ENCODE measurements at places on chromosomes 12 and 14.

DNA sequence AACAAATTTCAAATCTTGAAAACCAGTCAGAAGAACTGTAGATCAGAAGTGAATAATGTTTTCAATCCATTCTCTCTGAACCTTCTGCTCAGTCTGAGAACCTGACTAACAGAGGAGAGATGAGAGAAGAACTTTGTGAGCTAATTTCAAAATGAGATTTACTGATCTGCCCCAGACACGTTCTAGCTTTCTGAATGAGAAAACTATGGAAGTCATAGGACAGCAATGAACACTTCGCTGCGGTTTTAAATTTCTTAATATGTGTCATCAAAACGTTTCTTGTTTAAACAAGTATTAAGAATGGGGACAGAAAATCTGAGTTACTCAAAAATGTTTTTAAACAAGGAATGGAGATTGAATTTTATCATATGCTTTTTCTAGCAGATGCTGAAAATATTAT, 66.6 kb upstream of the FAR2 start:
- no peak for DNase-seq

- DNase-seq = no peak
These were observed 13.5 kb downstream of the OR5AU1 start for GRCh38 chr14:21142357-21142756.

GRCh38 chr12:54017027-54017788, 8.4 kb downstream of the HOXC8 start:
- no peak for DNase-seq

DNA sequence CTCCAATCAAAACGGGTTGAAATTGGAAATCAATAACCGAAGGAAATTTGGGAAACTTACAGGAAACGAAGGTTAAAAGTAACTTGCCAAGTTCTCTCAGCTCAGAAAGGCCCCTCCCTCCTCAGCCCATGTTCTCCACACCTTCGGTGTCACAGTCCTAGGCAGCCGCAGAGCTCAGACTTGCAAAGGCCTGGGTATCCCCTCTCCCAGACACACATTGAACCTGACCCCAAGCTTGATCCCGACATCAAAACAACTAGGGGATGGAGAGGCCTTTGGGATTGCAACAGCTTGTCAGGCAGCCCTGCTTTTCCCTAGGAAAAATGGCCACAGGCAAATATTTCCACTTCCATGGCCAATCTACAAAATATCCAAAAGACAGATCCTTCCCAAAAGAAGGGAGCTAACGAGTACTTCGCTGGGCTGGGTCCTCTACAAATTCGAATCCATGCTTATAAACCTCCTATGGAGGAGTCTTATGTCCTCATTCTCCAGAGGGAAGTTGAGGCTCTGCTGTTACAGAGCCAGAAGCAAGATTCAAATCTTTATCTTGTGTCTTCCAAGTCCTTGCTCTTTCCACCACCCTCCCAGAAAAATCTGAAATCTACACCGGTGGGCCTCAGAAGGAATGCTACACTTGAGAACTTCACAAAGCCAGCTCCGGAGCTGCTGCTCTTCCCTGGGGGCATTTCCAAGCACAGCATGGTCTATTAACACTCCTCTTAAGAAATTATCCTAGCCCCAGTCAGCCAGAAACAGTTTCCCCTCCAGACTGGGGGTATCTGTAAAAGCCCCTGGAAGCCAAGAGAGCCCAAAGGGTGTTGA, 35.7 kb upstream of the PNMA1 start:
- DNase-seq = no peak

GRCh38 chr12:19998961-19999804, 369.2 kb upstream of the PDE3A start:
- DNase-seq = no peak

DNA sequence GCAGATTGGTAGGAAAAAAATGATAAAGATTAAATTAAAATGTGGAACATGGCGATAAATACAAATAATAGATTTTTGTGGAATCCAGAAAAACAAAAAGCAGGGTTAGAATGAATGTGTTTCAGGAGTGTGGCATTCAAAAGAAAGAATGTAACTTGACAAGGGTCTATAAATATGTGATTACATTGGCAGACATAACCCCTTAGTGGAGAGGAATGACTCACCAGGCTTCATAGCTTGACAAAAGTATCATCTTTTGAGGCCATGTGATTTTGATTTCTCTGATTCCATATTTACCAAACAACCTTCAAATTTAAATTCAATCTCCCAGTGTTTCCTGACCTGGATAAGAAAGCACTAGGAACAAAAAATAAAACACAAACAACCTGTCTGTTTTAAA, 24.4 kb upstream of the MGST1 start:
- DNase-seq = no peak

DNA sequence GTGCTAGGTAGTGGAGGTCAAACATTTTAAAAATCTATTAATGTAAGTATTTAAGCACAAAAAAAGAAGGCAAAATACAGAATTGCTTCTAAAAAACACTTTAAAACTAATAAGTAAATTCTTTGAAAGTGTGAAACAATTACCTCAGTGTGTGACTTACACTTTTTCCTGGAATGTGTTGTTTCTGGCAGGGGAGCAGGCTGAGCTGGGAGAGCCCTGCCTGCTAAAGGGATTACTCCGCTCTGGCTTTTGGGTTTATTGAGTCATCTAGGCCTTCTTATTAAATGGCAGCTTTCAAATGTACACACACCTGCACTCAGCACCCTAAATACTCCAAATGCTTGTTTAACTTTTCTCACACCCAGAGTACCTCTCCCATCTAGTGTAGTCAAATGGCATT, 279.8 kb downstream of the AKAP6 start:
- no peak for DNase-seq

GRCh38 chr14:78764240-78764639, 594.1 kb downstream of the NRXN3 start:
- DNase-seq = no peak

- no peak for DNase-seq
These were observed 3.8 kb downstream of the C14orf93 start for GRCh38 chr14:23006188-23006534.

DNA sequence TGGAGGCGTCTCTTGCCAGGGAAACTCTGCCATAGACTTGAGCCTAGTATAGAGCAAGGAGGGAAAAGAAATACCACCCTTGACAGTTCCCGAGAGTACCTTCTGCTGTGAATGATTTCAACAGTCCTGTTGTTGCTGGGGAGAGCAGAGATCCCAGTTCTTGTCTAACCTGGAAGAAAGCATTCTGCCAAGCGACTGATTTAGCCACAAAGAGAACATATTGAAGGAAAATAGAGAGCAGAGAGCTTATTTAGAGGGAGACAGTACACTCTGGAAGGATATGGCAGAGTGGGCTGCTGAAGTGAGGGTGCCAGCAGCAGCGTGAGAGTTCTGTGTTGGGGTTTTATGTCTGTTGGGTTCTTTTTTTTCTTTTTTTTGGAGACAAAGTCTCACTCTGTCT, 966.9 kb upstream of the TMEM132C start:
- DNase-seq = no peak

DNA sequence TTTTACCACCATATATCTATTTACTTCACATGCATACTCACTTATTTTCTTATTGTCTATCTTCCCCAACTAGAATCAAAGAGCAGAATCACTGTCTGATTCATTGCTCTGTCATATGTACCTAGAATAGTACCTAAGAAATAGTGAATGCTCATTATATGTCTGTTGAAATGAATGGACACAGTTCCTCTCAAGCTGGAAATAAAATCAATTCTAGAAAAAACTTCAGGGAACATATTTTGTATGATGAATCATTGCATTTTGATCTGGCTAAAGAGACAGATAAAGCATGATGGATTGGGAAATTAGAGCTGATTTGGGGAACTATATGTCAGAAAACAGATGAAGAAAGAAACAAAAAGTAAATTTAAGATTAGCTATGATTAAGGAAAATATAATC, 623.3 kb downstream of the C12orf50 start:
- DNase-seq = no peak

GRCh38 chr12:48861111-48861510, 4.6 kb downstream of the RND1 start:
- no peak for DNase-seq

- no peak for DNase-seq
These were observed 8.7 kb upstream of the NGB start for GRCh38 chr14:77279719-77280118.

DNA sequence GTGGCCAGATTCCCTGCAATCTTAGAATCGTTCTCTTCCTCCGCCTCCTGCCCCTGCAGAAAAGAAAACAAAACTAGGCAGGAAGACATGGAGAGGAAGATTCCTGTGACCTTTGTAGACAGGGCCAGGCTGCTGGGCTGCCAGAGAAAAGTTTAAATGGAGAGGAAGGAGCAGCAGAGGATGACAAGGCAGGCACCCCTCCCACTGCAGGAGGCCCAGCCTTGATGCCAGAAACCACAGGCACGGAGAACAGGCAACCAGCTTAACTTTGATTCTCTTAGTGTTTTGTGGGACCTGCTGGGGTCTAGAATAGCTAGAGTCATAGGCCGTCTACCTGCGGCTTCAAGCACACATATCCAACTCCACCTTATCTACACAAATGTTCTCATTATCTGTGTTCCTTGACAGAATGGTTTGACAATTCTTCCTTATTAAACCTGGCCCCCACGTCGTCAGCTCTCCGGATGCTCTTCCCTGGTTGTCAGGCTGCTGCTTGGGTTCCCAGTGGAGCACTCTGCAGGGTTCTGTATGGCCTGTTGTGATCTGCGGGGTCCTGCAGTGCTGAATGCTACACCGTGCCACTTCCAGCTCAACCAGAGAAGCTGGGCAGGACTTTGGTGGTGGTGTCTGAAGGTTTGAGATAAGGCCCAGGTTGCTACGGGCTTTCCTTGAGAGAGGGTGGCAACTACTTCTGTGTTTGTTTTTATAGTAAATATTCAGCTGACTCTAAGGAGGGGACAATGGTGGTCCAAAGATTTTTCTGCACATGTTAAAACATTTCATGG, 609.5 kb downstream of the AACS start:
- no peak for DNase-seq

- no peak for DNase-seq
These were observed 75.5 kb downstream of the SYNE3 start for GRCh38 chr14:95440951-95441350.

DNA sequence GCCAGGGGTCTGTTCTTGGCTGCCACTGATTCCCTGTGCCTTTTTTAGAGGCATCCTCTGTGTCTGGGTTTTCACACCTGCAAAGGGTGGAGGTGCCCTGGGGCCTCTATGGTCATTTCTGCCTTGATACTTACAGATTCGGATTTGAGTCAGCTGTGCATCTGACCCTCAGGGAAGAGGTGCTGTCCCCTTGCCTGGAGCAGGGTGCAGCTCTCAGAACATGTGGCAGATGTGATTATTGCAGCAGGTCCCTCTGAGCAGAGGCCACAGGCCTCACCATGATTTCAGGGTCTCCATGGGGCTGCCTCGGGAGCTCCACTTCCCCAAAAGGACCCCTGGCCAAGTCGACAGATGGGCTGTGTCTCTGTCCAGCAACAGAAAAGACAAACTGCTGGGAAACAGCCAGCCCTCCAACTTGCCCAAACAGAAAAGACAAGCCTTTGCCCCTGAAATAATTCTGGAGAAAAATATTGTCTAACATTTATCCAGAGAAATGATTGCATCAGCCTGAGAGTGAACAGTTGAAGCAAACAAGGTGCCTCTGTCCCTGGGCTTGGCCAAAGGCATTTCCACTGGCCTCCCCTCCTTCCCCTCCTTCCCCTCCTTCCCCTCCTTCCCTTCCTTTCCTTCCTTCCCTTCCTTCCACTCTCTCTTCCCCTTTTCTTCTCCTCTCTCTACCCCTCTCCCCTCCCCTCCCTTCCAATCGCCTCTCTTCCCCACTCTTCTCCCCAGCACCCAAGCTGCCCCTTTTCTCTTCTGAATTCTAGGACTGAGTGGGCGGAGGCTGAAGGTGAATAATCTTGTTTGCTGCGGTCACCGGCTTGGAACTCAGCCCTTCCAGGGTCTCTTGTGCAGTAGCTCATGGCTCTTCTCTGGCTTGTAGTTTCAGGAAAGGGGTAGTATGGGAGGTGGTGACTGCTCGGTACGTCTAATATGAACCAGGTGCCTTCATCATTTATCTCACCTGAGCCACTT, 676 bp downstream of the SERPINA3 start:
- DNase-seq = no peak

DNA sequence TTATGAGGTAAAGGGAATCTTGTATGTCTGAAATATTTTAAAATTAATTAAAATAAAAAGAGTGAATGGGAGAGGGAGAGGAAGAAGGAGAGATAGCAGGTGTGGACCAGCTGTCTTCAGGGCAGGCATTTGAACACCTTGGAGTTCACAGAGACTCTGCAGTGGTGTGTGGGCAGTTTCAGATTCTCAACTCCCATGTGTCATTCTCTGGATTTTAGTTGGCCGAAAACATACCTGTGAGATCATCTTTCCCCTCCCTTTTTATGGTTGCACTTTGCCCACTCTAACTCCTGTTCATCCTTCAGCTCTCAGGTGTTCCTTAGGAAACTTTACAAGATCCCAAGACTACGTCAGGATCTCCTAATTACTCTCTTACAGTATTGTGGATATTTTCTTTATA, 108.1 kb downstream of the ERC1 start:
- DNase-seq = no peak

GRCh38 chr14:78232231-78233000, 62.2 kb downstream of the NRXN3 start:
- DNase-seq = peak; percentile 18

DNA sequence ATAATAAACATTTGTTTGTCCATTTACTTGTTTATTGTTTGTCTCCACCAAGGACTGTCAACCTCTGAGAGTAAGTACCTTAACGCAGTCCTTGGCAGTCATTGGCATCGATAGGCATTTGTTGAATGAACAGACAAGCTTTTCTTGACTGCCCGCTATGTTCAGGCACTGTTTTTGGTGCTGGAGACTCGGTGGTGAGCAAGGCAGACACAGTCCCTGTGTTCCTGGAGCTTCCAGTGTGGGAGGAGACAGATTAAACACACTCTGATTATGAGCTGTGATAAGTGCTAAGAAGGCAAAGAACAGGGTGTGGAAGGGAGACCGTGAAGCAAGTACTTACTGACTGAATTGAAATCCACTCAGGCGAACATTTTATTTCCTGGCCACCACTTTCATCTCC, 1.2 kb downstream of the ATP6V0A2 start:
- DNase-seq = peak; percentile 10

DNA sequence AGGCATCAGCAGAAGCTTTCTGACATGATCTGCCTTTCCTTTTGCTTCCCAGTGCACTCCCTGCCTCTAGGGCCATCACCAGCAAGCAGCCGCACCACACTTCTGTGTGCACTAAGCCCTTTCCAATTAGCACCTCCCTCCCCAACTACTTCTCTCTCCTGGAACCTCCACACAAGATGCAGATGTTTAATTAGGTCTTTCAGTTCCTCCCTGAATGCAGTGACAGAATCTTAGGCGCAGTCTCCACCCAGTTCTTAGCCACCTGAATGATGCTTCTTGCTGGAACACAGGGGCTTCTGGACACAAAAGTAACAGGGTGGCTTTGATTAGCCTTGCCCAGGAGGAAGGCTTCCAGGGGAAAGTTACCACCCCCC, 32.9 kb downstream of the NIN start:
- DNase-seq = no peak

- DNase-seq = no peak
These were observed 58.9 kb upstream of the ANKS1B start for GRCh38 chr12:100043631-100044030.
